CD4-positive, alpha-beta memory T cell (primary cell): ENCODE measurements at places on chromosomes 11 and 22. TPM values are rescaled to one million over a fixed set of nuclear protein-coding genes. Genes with fewer than 3 reads are reported as not detected.

Gene XKR3
- total RNA-seq, result not detected

Gene SOX6
- not detected for total RNA-seq

Gene NCAM1
- total RNA-seq, result not detected

Gene RAG2
- not detected for total RNA-seq

Gene PKNOX2
- not detected for total RNA-seq

Gene TIMP3
- 1.7 TPM for total RNA-seq

Gene APOBEC3H
- total RNA-seq, result 7.5 TPM

Gene CNTF
- total RNA-seq, result 2.9 TPM

Gene RASGRP2
- 463 TPM for total RNA-seq

Gene DRD4
- 1.0 TPM for total RNA-seq

Gene POTEH
- not detected for total RNA-seq

Gene OR51B4
- total RNA-seq, result not detected

Gene OR52N4
- 1.6 TPM for total RNA-seq

Gene WNT7B
- not detected for total RNA-seq

Gene DDI1
- not detected for total RNA-seq

Gene ELMOD1
- total RNA-seq, result not detected

Gene PYGM
- 10.7 TPM for total RNA-seq

Gene MS4A7
- total RNA-seq, result 1.6 TPM

Gene MOGAT2
- total RNA-seq, result not detected

Gene LUZP2
- total RNA-seq, result not detected

Gene FIBIN
- total RNA-seq, result not detected

Gene ALDH3B1
- 1.0 TPM for total RNA-seq

Gene PPP6R2
- total RNA-seq, result 80.1 TPM

Gene APOL4
- total RNA-seq, result not detected

Gene PLAAT2
- total RNA-seq, result not detected

Gene OR56A1
- total RNA-seq, result not detected

Gene FAM181B
- total RNA-seq, result not detected

Gene MUC5B
- not detected for total RNA-seq

Gene MS4A12
- not detected for total RNA-seq

Gene OR4B1
- not detected for total RNA-seq

Gene ESAM
- 1.5 TPM for total RNA-seq

Gene PRG3
- total RNA-seq, result not detected

Gene CHRM4
- total RNA-seq, result not detected

Gene ZFPL1
- total RNA-seq, result 51.9 TPM

Gene EED
- 47.1 TPM for total RNA-seq

Gene GPHA2
- not detected for total RNA-seq

Gene PNPLA5
- total RNA-seq, result not detected

Gene IFITM10
- 1.8 TPM for total RNA-seq

Gene PGM2L1
- 10.4 TPM for total RNA-seq

Gene MPEG1
- total RNA-seq, result 2.1 TPM

Gene CEND1
- 0.19 TPM for total RNA-seq

Gene CCND1
- total RNA-seq, result 1.6 TPM

Gene CALCA
- total RNA-seq, result not detected

Gene SEPTIN5
- total RNA-seq, result not detected

Gene CRYBA4
- total RNA-seq, result not detected

Gene UPK3A
- not detected for total RNA-seq

Gene OR5D14
- total RNA-seq, result not detected

Gene PHF21B
- total RNA-seq, result not detected

Gene RTN4R
- total RNA-seq, result 2.7 TPM

Gene TPP1
- 198 TPM for total RNA-seq

Gene MIOX
- total RNA-seq, result not detected

Gene KRTAP5-10
- not detected for total RNA-seq

Gene SCUBE2
- 0.64 TPM for total RNA-seq

Gene CADM1
- total RNA-seq, result 3.8 TPM

Gene CHEK1
- total RNA-seq, result 1.7 TPM

Gene INPP5J
- total RNA-seq, result 0.15 TPM
